ENCODE measurements at places on chromosomes 1 and 21.
A peak's percentile ranks its signal among the peaks of the same experiment; 100 is the strongest.

GRCh38 chr1:77044133-77044849, 174.9 kb downstream of the PIGK start:
- no peak for DNase-seq

DNA sequence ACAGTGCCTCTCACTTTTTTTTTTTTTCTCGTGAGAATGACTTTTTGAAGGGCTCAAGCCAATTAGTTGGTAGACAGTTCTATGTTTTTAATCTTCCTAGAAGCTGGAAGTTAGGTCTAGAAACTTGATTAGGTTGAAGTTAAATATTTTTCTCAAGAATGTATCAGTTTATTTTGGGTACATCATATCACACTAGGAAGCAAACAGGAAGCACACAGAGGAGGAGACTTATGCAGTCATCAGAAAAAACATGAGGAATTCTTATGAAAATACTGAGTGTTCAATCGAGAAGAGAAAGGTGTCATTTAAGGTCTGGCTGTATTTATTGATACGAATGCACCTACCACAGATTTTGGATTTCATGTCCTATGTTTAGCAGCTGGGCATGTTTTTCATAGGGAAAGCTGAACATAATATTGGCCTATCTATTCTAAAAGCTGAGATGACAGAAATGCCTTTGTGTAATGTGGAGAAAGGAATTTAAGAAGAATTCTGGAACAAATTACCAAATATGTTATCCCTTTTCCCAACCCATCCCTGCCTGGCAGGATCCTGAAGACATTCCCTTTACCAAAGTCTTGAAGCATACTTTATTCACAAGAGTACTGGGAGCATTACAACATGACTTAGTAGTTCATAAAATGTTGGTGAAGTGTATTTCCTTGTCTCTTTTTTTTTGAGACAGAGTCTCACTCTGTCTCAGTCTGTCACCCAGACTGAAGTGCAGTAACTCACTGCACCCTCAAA, 17.5 kb upstream of the ZFP69B start:
- no peak for DNase-seq

- DNase-seq: no peak
Measured at GRCh38 chr1:30507016-30507312, 216.4 kb downstream of the MATN1 start.

DNA sequence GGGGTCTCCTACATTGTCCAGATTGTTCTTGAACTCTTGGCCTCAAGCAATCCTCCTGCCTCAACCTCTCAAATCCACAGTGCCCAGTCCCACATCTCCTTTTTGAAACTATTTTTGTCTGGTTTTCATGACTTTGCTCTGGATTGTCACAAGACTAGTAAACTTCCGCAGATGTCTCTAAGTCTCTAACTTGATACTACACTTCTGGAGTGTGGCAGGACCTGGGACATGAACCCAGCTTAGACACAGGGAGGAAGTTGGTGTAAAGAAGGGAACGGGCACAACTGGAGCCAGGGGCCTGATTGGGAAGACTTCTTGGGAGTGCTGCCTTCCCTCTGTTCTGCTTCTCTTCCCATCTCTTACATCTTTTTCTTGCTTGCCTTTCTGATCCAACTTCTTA, 16.2 kb upstream of the DISC1 start:
- DNase-seq: no peak

DNA sequence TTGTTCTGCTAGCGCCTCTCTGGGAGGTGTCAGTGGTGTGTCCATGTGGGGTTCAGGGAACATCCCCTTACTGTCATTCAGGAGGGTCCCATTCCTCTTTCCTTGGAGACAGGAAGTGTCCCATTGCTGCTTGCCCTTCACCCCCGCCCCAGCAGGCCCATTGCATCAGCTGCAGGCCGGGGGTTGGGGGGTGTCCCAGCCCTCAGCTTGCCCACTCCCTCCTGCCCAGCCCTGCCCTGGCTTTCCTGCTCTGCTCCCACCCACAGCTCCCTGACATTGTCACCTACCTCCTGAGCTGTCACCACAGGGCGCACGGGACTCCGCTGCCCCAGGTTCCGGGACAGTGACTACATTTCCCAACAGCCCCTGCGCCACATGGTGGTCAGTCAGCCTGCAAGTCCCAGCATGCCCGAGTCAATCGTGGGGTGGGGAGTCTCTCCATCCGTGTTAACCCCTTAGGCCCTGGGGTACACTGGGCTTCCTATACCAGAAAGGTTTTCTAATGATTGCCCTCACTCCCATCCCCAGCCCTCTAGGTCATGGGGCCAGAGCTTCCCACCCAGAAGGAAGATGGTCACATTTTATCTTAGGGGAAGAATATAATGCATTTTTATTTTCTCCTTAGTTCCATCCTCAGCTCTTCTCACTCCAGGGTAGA, at the start of gene INPP5B:
Gene INPP5B (minus strand): TSS at position 351 of the 658 bp plus-strand sequence. CDS start 745 bp downstream, outside the sequence.
- peak; percentile 94 for DNase-seq

GRCh38 chr1:168582688-168583336, 6.4 kb downstream of the XCL1 start:
- no peak for DNase-seq

DNA sequence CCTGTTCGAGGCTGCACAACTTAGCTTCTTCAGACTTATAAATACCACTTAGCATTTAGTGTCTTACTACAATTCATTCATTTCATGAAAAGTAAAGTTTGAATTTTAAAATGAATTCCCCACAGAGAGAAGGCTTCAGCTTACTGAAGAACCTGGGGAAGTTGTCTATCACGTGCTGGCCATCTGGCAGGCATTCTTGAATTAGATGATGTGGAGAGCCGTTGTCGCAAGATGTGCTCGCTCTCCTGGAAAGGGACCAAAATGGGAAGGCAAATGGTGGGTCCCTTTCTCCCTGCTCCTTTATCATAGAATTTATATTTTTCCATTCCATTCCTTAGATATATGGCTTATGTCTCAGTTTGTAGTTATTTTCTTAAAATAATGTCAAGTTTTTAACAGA, 90.5 kb downstream of the CD247 start:
- no peak for DNase-seq

GRCh38 chr1:183859831-183860230, 54.9 kb downstream of the RGL1 start:
- no peak for DNase-seq

DNA sequence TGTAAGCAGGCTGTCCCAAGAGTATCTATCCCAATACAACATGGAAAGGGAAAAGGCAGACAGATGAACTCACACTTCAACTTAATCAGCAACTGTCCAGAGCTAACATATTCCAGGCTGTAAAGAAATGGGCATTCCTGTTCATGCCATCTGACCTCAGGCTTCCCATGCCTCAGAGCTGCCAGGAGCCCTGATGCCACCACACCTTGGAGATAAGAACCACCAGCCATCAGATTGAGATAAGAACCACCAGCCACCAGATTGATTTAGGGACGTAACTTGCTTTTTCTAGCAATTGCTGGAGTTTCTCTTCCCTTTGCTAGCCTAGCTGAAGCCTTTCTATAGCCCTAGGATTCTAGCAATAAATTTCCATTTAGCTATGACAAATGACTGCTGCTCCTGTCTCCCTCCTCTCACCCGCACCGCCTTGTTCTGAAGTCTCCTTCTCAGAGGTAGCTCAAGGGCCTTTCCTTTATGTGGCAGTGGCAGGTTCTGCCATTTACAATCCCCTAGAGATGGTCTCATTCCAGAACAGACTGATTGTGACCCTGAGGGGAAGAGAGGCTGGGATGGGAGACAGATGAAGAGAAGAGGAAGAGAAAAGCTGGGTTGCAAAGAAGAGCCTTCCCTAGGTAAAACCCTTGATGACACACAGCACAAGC, 88.0 kb upstream of the CTTNBP2NL start:
- DNase-seq: no peak

DNA sequence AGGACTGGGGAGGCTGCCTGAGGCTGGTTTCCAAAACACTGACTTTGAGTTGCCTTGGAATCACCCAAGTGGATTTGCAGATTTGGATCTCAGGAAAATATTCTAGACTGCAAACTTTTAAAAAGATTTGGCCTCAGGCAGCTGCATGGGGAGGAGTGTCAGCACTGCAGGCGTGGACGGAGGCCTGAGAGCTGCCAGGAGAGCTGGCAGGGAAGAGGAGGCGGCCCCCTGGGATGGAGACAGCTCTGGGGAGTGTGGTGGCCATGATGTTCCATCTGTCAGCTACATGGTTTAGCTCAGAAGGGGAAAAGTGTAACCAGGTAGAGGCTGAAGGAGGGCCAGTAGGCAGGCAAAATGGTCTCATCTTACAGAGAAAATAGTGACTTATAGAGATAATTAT, 72.1 kb downstream of the VPS26C start:
- DNase-seq: no peak

- DNase-seq: no peak
Measured at GRCh38 chr21:45801989-45802388, 158.5 kb downstream of the PCBP3 start.

DNA sequence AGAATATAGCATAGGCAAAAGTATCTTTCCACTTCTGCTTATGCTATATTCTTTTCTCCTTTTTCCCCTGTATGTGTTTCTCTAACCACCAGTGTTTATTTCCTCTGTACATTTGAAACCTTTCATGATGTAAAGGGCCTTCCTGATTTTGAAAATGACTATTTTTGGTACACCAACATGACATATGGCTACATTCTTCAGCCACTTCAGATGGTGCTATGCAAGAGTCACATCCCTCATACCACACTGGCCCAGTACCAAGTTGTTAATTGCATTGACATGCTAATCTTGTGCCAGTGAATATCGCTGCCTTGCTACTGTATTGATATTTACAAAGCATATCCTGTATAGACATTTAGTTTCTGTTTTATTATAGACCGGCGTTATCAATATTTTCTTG, 408.7 kb downstream of the NCAM2 start:
- DNase-seq: no peak

- DNase-seq: no peak
Measured at GRCh38 chr1:46516200-46516950, 26.7 kb downstream of the DMBX1 start.

GRCh38 chr1:237959838-237960237, 69.1 kb upstream of the ZP4 start:
- no peak for DNase-seq

- no peak for DNase-seq
Measured at GRCh38 chr21:39071623-39072214, 111.5 kb downstream of the PSMG1 start.

DNA sequence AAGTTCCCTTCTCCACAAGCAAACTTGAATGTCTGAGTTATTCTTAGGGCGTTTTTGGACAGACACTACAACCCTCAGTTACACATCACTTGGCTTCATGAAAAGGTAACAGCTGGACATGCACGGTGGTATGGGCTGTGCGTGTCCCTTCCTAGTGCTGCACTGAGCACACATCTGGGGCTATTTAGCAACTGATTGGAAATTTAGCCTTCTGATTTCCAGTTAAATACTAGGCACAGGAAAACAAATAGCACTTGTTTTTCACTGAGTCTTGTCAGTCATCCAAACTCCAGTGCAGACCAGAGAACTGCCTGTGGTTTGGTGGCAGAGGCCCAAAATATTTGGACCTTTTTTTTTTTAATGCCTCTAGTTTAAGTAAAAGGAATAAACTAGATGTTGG, 134.7 kb downstream of the TGFBR3 start:
- DNase-seq: peak; percentile 87

GRCh38 chr1:75132242-75132811, 1.9 kb upstream of the LHX8 start:
- DNase-seq: no peak

- DNase-seq: no peak
Measured at GRCh38 chr1:192053531-192053971, 104.7 kb upstream of the RGS18 start.

DNA sequence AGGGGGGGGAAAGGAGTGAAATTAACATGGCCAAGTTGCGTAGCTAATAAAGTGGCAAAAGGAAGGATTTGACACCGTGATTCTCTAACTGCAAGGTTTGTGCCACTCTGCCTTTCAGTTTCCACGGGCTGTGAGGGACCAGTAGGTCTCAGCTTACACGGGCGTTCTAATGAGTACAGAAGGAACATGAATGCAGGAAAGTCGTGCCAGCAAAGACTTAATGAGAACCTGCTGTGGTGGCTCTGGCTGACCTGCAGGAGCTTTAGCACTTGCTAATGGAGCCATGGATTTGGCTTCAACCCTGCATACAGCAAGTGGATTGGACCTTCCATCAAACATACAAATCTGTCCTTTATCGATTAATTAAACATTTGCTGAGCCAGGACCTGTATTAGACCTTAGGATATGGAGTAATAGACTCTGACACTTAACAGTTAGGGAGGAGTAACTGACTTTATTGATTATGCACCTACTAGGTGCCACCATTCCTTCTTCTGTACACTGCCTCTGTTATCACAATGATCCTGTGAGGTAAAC, 15.1 kb upstream of the PITHD1 start:
- no peak for DNase-seq

- DNase-seq: no peak
Measured at GRCh38 chr1:206447792-206448191, 22.5 kb upstream of the IKBKE start.

- no peak for DNase-seq
Measured at GRCh38 chr1:213374369-213374768, 323.3 kb downstream of the RPS6KC1 start.

DNA sequence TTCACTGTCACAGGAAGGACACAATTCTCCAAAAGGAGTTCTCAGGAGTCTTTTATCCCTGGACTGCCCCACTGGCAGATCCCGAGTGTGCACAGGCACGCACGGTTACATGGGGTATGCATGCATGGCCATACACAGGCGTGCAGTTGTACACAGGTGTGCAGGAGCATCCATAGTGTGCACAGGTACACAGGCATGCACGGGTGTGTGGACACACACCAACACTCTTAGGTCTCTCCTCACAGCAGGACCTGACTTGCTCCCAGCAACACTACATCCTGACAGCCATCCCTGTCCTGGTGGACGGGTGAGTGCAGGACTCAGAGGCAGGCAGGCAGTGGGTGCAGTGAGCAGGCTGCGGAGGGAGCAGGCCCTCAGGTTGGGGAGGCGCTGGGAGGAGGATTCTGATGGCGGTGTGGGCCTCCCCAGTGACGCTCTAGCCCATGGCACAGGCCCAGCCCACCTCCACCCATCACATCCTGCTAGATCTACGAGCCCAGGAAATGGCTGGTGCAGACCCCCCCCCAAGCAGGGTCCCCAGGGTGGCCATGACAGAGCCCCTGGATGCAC, 28.4 kb downstream of the SLC19A1 start:
- no peak for DNase-seq

DNA sequence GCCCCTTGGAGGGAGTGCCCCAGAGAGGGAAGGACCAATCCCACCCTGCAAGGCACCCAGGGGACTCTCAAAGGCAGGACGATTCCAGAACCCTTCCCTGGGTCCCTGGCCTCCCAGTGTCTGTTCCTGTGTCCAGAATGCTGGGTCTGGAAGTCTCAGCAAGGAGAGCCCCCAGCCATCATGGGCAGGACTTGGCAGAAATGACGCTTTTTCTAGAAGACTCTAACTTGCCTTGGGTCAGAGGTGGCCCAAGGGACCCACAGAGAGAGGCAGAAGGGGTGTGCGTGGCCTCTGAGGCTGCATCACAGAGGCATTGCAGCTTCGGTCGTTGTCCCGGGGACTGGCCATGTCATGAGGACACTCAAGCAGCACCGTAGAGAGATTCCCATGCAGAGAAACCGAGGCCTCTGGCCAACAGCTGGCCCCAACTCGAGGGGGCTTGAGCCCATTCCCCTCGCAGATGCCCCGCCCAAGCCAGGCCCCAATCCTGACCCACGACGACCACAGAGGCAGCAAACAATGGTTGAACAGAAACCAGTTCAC, 57.8 kb downstream of the WNT9A start:
- DNase-seq: peak; percentile 80

Data from vagina (tissue), 2 donors.